ENCODE measurements at places on chromosomes 1 and 21.

DNA sequence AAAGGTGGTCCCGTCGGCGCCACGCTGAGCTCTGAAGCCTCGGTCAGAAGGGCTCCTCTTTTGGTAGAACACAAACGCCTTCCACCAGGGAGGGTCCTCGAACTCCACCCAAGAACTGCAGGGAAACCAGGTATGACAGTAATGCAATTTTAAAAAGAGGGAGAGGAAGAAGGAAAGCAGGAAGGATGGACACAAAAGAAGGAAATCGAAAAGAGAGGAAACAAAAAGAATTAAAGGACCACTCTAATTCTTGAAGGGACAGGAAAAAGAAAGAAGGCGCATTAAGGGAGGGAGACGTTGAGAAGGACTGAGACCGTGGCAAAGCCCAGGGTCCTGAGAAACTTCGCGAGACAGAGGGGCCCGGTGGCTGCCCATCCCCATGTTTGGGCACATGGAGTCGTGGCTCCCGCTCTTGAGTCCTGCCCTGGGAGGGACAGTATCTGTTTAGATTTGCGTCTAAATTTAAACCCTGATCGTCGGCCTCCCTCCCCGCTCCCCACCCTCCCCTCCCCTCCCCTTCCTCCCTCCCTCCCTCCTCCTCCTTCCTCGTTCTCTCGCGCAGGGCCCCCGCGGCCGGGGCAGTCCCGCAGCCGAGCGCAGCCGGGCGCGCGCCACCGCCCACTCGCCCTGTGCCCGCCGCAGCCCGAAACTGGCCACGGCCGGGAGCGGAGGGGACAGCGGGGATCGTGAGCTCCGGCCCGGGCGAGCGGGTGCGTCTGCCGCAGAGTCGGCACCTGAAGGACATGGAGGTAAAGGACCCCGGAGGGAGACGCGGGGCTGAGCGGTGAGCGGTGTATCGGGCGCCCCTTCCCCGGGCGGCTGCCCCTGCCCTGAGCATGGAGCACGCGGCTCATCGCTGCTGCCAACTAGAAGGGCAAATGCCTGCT, at the start of gene RCSD1:
Gene RCSD1 (plus strand): TSS at position 552 of the 887 bp plus-strand sequence. CDS start 192 bp downstream, at position 744.
- DNase-seq: no peak

- DNase-seq: no peak
Measured at GRCh38 chr1:213123087-213123486, 72.0 kb downstream of the RPS6KC1 start.

- DNase-seq: no peak
Measured at GRCh38 chr1:197948926-197949899, 32.0 kb downstream of the LHX9 start.

DNA sequence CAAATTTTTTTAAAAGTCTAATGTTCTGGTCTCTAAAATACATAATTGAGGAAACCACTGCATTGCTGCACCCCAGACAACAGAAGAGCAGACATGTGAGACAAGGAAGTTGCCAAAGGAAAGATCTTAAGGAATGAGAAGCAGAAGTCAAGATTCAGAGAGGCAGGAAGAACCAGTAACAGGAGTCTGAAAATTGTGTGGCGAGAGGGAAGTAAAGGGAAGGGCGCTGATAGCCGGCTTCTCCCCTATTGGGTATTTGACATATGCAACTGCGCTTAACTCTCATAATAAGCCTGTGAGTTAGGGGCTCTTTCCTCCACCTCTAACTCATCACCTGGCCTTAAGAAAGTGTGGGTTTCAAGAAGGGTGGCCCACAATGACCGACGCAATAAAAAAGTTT, 21.9 kb upstream of the KIF14 start:
- DNase-seq: no peak

DNA sequence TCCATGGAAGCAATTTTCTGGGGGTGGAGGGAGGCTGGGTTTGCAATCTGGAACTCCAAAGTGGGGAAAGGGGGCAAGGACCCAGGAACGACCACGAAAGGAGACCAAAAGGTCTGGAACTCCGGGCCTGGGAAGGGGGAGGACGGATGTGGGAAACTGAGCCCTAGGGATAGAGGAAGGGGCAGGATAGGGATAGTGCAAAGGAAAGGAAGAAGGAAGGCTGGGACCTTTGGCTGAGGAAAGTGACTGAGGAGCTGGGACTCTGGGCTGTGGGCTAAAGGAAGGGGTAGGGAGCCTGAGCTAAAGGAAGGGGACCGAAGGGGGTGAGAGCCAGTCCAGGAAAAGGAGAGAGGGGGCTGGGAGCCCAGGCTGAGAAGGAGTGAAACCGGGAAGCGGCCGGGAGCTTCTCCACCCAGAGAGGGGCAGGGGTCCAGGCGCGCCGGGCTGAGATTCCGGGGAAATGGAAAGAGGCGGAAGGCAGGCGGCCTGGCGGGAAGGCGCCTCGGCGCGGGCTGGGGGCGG, 395 bp downstream of the SLC9A1 start:
- DNase-seq: no peak

DNA sequence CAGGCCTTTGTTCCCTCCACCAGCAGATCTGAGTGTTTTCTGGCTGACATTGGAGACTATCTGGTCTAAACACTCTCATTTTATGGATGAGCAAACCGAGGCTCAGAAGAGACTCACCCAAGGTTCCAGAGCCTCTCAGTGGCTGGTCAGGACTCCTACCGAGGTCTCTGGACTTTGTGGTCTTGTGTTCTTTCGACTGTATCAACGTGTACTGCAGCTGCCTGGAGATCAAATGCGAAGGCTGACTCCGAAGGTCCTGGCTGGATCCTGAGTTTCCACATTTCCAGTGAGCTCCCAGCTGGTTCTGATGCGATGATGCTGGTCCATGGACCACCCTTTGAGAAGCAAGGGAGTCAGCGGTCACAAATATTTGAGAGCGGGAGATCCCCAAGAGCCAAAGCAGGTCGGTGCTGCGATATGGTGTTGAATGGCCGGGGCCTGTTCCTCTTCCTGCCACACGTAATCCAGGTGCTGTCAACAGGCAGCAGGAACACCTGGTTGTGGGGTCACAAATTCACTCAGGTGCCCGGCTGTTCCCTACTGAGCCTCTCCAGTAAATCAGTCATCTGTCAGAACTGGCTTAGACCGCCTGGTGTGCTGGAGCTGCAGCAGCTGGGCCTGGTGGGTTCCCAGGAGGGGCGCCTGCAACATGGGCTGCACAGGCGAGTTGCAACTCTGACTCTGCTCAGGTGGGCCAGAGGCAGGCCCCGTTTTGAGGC, 94.8 kb upstream of the USP24 start:
- DNase-seq: no peak

Data from GM12864 (cell line).